ENCODE measurements at places on chromosomes 4 and X.
A peak's percentile ranks its signal among the peaks of the same experiment; 100 is the strongest.

DNA sequence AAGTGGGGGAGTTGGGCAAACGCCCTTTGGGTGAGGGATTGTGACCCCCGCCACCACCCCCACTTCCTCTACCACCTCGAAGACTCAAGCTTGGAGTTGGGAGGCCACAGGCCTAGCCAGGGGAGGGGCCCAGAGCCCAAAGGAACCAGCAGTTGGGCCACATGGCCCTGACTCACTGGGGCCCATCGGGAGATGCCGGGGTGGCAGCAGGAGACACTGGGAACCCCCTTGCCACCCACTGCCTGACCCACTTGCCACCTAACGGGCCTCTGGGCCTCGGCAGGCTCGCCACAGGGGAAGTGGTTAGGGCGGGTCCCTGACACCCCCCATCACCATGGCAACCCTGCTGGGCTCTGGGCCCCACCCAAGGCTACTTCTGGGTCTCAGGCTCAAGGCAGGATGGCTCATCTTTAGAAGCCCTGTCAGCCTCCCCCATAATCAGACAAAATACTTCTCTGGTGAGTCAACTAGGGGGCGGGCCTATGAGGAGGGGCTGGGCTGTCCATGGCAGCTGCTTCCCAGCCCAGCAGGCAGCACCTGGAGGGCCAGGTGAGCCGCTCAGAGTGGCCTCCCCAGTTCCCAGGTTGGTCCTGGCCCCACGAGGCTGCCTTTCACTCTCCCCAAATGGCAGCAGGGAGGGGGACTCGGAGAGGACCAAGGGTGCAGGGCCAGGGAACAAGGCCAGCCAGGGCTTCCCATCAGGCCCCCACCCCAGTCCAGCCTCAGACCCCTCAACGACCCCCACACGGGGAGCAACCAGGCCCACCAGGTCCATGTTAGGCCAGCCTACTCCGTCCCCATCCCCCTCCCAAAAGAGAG is 5.6 kb downstream of the FLNA start:
- no peaks in the 10 kb centered on the region for H3K27me3 ChIP-seq
- H3K4me1 ChIP-seq, result peaks cover 16% of the 10 kb centered on the region
- DNase-seq, result peak; percentile 92
- H3K36me3 ChIP-seq, result peaks cover 81% of the 10 kb centered on the region
- H3K4me3 ChIP-seq, result peak overlapping the region; percentile 86
- H3K27ac ChIP-seq, result peak overlapping the region; percentile 95

GRCh38 chr4:15930314-15930713 is 8.2 kb downstream of the FGFBP1 start:
- peaks cover 34% of the 10 kb centered on the region for H3K27me3 ChIP-seq
- DNase-seq, result no peak
- H3K27ac ChIP-seq, result no peak overlapping the region
- no peaks in the 10 kb centered on the region for H3K4me1 ChIP-seq
- H3K4me3 ChIP-seq, result no peak overlapping the region
- H3K36me3 ChIP-seq, result no peaks in the 10 kb centered on the region

DNA sequence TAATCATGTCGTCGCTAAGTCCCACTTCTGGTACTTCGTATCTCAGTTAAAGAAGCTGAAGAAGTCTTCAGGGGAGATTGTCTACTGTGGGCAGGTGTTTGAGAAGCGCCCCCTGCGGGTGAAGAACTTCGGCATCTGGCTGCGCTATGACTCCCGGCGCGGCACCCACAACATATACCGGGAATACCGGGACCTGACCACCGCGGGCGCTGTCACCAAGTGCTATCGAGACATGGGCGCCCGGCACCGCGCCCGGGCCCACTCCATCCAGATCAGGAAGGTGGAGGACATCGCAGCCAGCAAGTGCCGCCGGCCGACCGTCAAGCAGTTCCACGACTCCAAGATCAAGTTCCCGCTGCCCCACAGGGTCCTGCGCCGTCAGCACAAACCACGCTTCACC is 11.3 kb downstream of the PNCK start:
- peaks cover 6% of the 10 kb centered on the region for H3K27me3 ChIP-seq
- peaks cover 2% of the 10 kb centered on the region for H3K36me3 ChIP-seq
- DNase-seq, result peak; percentile 48
- H3K4me3 ChIP-seq, result peak overlapping the region; percentile 20
- no peak overlapping the region for H3K27ac ChIP-seq

GRCh38 chr4:16120720-16121119 is 36.9 kb upstream of the PROM1 start:
- no peak overlapping the region for H3K27ac ChIP-seq
- DNase-seq, result no peak
- no peaks in the 10 kb centered on the region for H3K36me3 ChIP-seq
- H3K27me3 ChIP-seq, result peaks cover 29% of the 10 kb centered on the region
- H3K4me1 ChIP-seq, result no peaks in the 10 kb centered on the region

- H3K4me3 ChIP-seq, result no peak overlapping the region
- peak; percentile 18 for DNase-seq
- no peaks in the 10 kb centered on the region for H3K4me1 ChIP-seq
- no peaks in the 10 kb centered on the region for H3K27me3 ChIP-seq
- no peak overlapping the region for H3K27ac ChIP-seq
Measured at GRCh38 chr4:87465739-87466366, 43.5 kb downstream of the NUDT9 start.

DNA sequence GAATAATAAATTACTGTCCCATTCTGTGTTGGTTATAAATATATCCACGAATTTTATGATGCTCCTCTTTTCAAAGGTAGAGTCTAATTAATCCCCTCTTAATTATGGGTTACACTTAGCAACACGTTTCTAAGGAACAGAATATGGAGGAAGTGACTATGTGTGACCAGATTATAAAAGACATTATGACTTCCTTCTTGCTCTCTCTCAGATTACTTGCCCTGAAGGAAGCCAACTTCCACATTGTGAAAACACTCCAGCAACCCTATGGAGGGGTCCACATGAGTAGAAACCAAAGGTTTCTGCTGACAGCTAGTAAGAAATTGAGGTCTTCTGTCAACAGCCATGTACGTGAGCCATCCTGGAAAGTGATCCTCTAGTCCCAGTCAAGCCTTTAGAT is 59.3 kb downstream of the WDFY3 start:
- H3K36me3 ChIP-seq, result no peaks in the 10 kb centered on the region
- DNase-seq, result no peak
- H3K27me3 ChIP-seq, result no peaks in the 10 kb centered on the region
- no peak overlapping the region for H3K4me3 ChIP-seq
- no peaks in the 10 kb centered on the region for H3K4me1 ChIP-seq

DNA sequence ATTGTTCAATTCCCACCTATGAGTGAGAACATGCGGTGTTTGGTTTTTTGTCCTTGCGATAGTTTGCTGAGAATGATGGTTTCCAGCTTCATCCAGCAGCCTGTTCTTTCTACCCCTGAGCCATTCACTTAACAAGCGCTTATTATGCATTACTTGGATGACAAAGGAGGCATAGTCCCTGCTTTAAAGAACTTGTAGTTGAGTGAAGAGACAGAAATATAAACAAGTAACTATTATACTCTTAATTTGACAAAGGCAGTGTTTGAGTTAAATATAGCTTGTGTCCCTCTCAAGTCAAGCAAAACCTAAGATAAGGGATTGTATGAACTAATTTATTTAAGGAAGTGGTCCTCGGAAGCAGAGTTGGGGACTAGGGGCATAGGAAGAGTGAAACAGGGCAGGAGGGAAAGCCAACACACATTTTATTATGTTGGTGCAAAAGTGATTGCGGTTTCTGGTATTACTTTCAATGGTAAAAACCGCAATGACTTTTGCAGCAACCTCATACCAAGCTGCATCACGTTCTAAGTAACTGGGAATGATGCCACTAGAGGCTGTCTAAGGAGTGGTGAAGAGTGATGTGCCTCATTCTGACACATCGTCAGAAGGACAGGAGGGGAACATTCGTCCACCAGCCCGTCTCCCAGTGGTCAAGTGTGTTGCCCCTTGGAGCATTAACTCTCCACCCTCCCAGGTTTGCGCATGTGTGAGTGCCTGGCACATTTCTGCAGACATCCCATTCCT is 41.8 kb downstream of the QDPR start:
- peaks cover 6% of the 10 kb centered on the region for H3K36me3 ChIP-seq
- no peak for DNase-seq
- no peaks in the 10 kb centered on the region for H3K27me3 ChIP-seq
- no peak overlapping the region for H3K4me3 ChIP-seq
- no peak overlapping the region for H3K27ac ChIP-seq

- no peak for DNase-seq
- H3K27me3 ChIP-seq, result peaks cover 4% of the 10 kb centered on the region
- no peaks in the 10 kb centered on the region for H3K4me1 ChIP-seq
- H3K4me3 ChIP-seq, result no peak overlapping the region
- no peaks in the 10 kb centered on the region for H3K36me3 ChIP-seq
- no peak overlapping the region for H3K27ac ChIP-seq
Measured at GRCh38 chr4:168118116-168118655, 25.8 kb downstream of the ANXA10 start.

DNA sequence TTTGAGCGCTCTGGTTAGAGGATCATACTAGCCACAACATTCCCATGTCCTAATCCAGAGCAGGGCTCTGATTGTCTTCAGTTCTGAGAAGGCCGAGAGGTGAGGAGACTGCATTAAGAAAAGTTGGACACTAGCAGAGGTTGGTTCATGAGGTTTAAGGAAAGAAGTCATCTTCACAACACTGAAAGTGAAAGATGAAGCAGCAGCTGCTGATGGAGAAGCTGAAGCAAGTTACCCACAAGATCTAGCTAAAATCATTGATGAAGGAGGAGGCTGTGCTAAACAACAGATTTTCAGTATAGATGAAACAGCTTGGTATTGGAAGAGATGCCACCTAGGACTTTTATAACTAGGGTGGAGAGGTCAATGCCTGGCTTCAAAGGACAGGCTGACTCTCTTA is 36.8 kb downstream of the RAP1GDS1 start:
- peaks cover 17% of the 10 kb centered on the region for H3K36me3 ChIP-seq
- H3K27ac ChIP-seq, result no peak overlapping the region
- H3K4me3 ChIP-seq, result no peak overlapping the region
- H3K4me1 ChIP-seq, result peaks cover 45% of the 10 kb centered on the region
- DNase-seq, result no peak
- H3K27me3 ChIP-seq, result no peaks in the 10 kb centered on the region

DNA sequence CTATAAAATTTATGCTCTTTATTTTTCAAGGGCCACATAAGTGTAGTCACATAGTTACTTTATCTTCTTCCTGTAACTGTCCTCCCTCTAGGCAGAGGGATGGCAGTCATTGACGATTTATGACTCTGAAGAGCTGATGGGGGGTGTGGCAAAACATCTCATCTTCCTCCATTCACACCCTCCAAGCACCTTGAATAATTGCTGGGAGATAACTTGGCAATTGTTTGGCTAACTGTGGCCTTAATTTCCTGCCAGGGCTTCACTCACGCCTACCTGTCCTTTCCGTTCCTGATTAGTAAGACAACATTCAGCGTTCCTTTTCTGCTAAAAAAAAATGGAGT is 329.2 kb downstream of the ARHGAP10 start:
- DNase-seq, result no peak
- peaks cover 58% of the 10 kb centered on the region for H3K4me1 ChIP-seq
- H3K27ac ChIP-seq, result peak overlapping the region; percentile 89
- H3K36me3 ChIP-seq, result peaks cover 21% of the 10 kb centered on the region
- no peaks in the 10 kb centered on the region for H3K27me3 ChIP-seq
- peak overlapping the region; percentile 78 for H3K4me3 ChIP-seq

DNA sequence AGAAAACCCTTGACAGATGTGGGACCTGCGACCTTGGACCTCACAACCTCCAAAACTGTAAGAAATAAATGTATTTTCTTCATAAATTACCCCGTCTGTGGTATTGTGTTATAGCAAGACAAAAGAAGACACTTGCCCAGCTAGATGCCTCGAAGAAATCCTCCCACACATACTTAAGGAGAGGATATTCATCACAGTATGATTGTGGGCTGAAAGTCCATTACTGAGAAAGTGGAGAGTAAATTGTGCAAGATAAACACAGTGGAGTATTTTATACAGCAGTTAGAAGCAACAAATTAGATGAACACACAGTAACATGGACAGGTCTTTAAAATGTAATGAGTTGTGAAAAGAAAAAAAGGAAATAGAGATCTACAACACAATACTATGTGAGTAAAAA is 25.8 kb upstream of the PLA2G12A start:
- H3K27ac ChIP-seq, result no peak overlapping the region
- H3K4me3 ChIP-seq, result no peak overlapping the region
- H3K4me1 ChIP-seq, result no peaks in the 10 kb centered on the region
- peaks cover 7% of the 10 kb centered on the region for H3K27me3 ChIP-seq
- no peak for DNase-seq

DNA sequence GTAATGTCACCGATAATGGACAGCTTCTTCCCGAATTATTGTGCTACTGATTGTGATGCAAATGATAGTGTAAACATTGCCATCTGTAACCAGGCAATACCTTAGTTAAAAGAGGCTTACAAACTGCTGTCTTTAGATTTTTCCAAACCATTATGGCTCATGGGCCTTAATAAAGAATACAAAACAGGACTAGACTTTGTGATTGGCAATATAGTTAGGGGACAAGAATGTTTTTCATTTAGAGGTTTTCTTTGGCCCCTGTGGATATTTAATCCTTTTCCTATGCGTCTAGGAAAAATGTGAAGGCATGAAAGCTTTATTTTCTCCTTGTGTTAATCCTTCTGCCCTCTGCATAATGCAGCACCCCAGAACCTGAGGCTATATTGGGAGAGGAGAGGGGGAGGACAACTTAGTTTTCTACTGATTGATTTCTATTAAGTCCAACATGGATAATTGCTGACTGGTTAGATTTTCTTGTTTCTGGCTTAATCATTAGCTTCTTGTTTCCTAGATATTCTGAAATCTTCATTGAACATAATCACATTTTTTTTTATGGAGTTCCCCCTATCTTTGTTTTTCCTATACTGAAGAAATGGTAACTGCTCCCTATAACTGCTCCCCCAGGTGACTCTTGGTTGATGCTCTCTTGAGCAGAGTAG is 1.9 kb downstream of the PRPS1 start:
- no peak for DNase-seq
- no peak overlapping the region for H3K27ac ChIP-seq
- no peaks in the 10 kb centered on the region for H3K27me3 ChIP-seq
- H3K36me3 ChIP-seq, result peaks cover 13% of the 10 kb centered on the region

DNA sequence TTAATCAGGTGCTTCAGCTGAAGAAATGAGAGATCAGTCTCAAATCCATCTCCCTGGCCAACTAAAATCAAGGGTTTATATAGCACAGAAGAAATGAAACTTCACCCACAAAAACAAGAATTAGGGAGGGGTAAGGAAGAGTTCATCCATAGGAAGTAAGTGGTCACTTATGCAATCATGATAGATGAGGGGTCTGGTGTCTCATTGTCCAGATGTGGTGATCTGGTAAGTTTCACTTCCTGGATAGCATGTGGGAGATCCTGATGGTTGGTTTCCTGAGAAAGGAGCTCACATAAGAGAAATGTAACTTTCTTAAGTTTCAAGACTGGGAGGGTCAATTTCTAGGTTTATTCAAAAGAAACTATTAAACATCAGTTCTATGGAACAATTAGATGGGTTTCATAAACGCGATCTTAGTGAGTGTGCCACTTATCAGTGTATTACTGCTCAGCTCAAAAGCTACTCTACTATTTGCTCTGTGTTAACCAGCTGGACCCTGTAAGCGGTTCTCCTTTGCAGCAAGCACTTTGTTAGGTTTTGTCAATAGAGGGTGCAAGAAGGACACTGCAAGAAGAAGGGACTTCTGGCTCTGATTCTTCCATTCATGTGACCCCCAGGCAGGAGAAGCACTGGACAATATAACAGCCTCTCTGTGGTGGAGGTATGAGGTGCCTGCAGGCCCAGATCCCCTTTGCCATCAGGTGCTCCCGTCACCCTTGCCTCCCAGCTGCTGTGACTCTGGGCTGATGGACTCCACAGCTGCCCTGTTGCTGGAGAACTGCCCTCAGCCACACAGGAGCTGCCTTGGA is 35.4 kb upstream of the HPSE start:
- no peak overlapping the region for H3K27ac ChIP-seq
- DNase-seq, result no peak
- H3K27me3 ChIP-seq, result peaks cover 7% of the 10 kb centered on the region
- H3K36me3 ChIP-seq, result no peaks in the 10 kb centered on the region
- H3K4me3 ChIP-seq, result no peak overlapping the region

Data from effector memory CD8-positive, alpha-beta T cell (primary cell).